ENCODE measurements at places on chromosomes 2 and 18.

DNA sequence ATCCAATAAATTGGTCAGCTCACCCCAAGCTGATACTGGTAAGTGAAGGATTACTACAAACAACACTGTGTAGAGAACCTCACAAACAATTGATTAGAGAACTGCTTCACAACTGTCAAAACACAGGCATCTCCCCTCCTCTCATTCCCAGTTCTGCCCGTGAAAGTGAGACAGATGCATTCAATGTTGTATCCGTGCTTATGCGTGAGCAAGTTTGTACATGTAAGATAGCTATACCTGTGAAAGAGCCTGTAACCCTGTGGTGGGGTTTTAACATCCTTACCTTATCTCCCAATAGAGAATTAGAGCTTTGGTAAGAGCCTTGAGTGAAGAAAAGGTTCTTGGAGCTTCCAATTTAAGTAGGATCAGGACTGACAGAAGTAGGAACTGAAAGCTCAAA, 9.1 kb downstream of the MARCHF4 start:
- no peaks in the 10 kb centered on the region for H3K27me3 ChIP-seq
- no peaks in the 10 kb centered on the region for H3K4me1 ChIP-seq
- no peak for DNase-seq
- no peaks in the 10 kb centered on the region for H3K36me3 ChIP-seq
- no peak overlapping the region for H3K4me3 ChIP-seq

GRCh38 chr18:5986257-5986931, 91.1 kb upstream of the TMEM200C start:
- H3K4me3 ChIP-seq: no peak overlapping the region
- DNase-seq: no peak
- H3K27me3 ChIP-seq: no peaks in the 10 kb centered on the region
- H3K36me3 ChIP-seq: no peaks in the 10 kb centered on the region
- H3K27ac ChIP-seq: no peak overlapping the region

DNA sequence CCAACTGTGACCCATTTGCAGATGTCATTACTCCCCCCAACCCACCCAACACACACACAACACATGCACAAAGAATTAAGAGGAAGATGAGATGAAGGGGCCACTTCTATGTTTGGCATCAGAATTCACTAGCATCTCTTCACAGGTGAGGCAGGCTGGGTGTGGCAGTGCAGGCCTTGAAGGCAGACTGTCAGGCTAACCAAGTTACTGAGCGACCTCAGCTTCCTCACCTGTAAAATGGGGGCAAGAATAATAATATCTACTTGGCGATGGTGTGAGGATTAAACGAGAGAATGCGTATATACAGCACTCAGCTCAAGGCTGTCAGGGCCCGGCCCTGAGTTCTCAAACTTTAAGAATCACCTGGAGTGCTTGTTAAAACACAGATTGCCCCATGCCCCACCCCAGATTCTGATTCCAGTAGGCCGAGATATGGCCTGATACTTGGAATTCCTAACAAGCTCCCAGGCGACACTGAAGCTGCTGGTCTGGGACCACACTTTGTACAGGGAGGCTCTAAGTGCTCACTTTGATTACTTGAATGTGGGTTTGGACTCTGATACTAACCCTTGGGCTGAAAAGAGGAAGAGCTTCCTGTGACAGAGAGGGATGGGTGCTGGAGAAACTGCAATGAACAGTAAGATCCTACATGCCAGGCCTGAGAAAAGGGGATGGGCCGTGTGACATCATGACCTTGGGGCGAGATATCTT, 1.1 kb downstream of the ACTG2 start:
- peaks cover 15% of the 10 kb centered on the region for H3K4me1 ChIP-seq
- DNase-seq: no peak
- H3K36me3 ChIP-seq: no peaks in the 10 kb centered on the region

DNA sequence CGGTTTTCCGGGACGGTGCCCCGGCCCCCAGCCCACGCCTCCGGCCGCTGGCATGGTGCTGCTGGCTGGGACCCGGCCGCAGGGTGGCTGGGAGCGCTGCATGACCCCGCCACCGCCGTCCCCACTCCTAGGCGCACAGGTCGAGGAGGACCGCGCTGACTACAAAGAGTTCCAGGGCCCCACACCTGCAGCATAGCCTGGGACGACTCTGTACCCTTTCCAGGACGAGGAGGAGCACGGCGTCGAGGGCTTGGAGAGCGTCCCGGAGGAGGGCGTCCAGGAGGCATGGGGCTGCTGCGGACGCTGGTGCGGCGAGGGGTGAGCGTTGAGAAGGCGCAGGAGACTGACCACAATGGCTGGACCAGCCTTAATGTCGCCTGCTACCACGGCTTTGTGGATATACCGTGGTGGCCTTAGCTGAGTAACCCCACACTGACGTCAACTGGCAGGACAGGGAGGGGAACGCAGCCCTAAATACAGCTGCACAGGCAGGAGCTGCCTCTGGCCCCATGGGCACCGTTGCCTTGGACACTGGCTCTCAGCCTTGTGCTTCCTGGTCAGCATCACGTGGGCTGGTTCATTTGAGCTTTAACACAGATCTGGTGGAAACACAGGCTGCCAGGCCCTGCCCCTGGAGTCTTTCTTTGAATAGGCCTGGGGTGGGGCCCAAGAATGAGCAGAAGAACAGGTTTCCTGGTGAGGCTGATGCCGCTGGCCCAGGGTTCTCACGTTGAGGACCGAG, 40.9 kb upstream of the TRIM43B start:
- no peak overlapping the region for H3K27ac ChIP-seq
- H3K36me3 ChIP-seq: peaks cover 4% of the 10 kb centered on the region
- H3K4me3 ChIP-seq: peak overlapping the region; percentile 71
- DNase-seq: no peak
- no peaks in the 10 kb centered on the region for H3K27me3 ChIP-seq
- no peaks in the 10 kb centered on the region for H3K4me1 ChIP-seq

DNA sequence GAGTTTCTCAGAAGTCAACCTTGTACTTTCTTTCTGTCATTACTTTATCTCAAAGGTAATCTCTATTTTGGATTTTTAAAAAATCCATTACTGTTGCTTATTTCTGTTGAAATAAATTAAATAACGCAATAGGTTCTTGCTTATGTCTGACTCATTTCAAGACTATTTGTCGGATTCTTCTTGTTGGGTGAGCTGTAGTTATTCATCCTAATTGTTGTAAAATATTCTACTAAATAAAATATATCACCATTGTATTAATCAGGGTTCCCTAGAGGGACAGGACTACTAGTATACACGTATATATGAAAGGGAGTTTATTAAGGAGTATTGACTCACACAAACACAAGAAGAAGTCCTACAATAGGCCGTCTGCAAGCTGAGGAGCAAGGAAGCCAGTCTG, 403.9 kb upstream of the CYRIA start:
- no peaks in the 10 kb centered on the region for H3K36me3 ChIP-seq
- H3K27ac ChIP-seq: no peak overlapping the region
- no peaks in the 10 kb centered on the region for H3K4me1 ChIP-seq
- H3K4me3 ChIP-seq: no peak overlapping the region
- DNase-seq: no peak
- no peaks in the 10 kb centered on the region for H3K27me3 ChIP-seq
